ENCODE measurements at places on chromosomes 12 and 14.

DNA sequence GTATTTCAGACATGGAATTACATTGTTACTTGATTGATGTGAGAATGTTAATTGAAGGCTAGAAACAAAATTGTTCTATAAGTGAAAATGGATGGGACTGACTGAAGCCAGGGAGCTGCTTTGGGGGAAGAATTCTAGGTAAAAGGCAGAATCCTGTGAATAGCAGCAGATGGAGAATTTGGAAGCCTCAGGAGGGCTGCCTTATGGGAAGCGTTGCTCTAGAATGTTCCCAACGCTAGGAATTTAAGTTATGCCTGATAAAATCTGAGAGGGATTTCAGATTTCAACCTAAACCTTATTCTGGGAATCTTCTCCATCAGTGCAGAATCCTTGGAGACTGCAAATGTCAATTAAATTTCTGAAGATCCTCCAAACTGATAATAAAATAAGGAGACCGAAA is 858.2 kb upstream of the FLRT2 start:
- DNase-seq: no peak

DNA sequence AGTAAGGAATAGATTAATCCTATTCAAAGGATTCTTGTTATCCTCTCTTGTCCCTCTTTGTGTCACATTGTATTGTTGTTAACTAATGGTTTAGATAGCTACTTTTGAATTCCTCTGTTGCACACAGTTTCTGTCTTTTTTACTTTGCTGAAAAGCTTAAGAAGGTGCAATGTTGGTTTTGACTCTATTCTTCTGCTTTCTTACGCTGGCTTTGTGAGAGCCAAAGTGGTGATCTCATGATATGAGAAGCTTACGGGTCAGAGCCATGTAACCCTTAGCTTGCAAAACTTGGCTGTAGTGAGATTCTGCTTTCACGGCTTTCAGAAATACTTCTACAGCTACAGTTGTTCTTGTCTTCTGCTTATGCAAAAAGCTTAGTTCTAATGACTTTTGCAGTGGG is 239.7 kb downstream of the TRHDE start:
- DNase-seq: no peak

GRCh38 chr12:28108599-28108998 is 81.7 kb upstream of the CCDC91 start:
- no peak for DNase-seq

GRCh38 chr12:12992418-12993130 is 7.5 kb downstream of the HEBP1 start:
- DNase-seq: no peak

DNA sequence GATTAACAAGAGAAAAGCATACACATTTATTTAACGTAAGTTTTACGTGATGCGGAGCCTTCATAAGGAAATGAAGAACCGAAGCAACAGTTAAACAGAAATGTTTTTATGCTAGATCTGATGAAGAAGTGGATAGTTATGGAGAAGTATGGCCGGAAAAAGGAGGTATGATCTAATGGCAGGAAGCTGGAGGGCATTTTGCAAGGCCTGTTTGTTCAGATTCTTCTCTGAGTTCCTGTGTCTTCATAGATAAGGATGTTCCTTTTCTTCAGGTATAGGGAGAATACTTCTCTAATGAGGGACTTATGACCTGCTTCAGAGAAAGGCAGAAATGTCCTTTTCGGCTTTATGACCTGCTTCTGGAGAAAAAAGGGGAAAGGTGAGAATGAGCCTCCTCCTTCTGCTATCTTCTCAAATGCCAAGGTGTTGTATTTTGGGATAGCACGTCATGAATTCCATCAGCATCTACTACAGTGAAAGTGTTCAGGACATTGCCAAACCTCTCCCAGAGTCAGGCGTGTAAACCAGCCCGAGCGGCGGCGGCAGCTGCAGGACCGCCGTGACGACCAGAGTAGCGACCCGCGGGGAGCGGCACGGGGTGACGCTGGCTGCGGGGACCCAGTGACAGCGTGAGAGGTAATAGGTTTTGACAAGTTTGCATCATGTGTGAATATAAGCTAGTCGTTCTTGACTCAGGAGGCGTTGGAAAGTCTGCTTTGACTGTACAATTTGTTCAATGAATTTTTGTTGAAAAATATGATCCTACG is 33.7 kb upstream of the SGPP1 start:
- no peak for DNase-seq

DNA sequence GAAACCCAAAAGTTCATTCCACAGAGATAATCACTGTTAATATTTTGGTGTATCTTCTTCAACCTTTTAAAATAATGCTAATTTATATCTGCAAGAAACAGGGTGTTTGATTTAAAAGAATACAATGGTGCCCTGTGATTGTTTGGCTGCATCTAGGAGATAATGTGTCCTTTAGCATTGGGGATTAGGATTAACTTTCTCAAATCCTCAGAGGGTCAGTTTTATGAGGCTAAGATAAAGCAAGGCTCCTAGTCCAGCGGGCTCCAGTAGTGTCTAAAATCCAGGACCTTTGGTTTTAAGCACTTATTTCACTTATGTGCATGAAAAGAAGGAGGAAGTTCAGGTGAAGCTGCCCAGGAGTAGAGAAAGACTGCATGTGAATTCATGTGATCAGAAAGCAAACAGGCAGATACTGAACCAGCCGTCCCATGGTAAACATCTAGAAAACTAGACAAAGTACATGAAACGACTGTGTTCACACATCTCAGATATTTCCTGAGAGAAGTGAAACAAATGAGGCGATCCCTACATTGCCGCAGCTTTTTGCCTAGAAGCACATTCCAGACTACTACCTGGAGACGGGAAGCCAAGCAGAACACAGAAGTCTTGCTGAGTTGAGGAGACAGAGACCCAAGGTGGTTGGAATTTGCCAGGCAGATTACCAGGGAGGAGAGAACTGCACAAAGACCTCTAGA is 129.1 kb upstream of the MAX start:
- DNase-seq: no peak

DNA sequence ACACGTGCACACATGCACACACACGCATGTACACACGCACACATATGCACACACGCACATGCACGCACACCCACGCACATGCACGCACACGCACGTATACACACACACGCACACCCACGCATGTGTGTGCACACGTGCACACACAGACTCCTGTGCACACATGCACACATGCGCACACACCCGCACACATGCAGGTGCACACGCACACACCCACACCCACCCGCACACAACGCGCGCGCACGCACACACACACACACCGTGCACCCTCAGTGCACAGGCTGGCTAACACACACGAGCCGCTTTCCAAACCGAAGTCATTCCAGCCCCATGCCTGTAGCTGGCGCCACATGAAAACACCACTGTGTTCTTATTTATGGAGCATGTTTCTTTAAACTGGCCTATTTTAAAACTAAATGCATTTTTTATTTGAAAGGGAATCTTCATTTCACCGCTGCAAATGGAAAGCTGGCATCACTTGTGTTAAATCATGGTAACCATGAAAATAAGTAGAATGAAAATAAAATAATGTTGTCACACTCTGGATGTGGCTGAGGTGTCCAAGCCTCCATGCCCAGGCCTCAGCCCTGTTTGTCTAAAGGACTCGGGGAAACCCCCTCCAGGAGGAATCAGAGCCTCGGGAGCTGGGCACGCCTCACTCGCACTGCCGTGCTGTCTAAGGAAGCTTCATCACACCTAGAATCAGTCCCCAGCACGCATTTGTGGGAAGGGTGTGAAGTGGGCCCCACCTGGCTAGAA is 45.1 kb downstream of the GALNT9 start:
- DNase-seq: no peak

- DNase-seq: no peak
Measured at GRCh38 chr14:84749191-84749955, 780.6 kb upstream of the FLRT2 start.

DNA sequence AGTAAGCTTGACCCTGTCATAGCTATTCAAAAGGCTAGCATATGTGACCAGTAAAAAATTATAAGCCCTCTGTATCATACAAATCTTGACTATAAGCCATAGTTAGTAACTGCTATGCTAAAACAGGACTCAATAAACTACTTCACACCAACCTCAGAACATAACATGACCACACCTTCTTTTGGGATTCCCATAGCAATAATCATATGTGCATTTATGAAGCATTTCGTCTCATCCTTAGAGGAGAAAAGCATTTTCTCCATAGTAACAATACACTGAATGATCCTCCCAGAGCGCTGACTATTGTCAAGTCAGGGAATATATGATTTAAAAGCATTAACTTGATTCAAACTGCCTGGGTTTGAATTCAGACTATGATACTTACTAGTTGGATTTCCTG is 46.2 kb downstream of the GRIN2B start:
- no peak for DNase-seq

DNA sequence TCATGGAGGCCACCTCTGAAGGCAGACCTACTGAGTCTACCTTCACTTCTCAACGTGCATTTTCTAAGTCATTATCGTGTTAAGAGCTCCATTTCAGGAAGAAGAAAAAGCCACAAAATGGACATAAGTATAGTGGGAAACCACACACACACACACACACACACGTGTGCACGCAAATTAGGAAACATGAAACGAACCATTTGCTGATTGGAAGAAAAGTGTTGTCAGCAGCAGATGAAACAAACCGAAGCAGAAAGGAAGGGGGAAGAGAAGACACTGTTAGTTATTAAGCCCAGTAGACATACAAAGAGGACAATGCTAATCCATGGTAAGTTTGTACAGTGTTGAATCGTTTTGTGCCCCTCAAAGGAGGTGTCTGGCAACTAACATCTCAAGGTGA is 9.9 kb upstream of the VPS33A start:
- no peak for DNase-seq

- peak; percentile 97 for DNase-seq
Measured at GRCh38 chr14:104130974-104131651, 7.3 kb upstream of the KIF26A start.

- DNase-seq: peak; percentile 54
Measured at GRCh38 chr12:101823891-101824290, 6.9 kb downstream of the GNPTAB start.

DNA sequence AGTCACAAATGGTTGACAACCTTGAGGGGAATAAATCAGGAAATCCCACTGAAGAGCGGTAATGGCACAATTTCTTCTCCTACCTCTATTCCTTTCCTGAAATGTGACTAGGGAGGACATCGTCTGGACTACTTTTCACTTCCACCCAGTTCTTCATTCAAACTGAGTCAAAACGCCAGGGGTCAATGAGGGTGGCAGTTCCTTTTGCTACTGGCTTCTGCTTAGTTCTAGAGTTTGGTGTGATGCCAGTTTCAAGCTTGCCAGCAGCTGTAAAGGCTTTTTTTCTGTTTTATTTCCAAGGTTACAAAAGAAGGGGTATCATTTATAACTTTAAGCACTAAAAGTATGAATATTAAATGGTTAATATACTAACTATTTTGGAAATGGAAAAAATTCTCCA is 286.5 kb downstream of the SOX5 start:
- DNase-seq: no peak

DNA sequence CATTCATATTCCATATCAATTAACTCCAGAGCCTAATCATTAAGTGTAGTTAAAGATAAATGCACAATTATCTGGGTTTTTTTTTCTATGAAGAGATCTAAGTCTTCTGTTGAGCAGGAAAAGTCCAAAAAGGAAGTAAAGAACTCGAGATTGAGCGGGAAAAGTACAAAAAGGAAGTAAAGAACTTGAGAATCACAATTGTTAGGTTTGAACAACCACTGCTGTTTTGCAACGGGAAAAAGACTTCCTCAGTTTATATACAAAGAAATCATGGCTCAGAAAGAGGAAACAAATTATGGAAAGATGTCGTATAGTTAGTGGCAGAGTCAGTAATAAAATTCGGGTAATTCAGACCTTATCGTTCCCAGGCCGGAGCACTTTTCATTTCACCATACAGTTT is 63.3 kb downstream of the PPP1R12A start:
- DNase-seq: no peak

DNA sequence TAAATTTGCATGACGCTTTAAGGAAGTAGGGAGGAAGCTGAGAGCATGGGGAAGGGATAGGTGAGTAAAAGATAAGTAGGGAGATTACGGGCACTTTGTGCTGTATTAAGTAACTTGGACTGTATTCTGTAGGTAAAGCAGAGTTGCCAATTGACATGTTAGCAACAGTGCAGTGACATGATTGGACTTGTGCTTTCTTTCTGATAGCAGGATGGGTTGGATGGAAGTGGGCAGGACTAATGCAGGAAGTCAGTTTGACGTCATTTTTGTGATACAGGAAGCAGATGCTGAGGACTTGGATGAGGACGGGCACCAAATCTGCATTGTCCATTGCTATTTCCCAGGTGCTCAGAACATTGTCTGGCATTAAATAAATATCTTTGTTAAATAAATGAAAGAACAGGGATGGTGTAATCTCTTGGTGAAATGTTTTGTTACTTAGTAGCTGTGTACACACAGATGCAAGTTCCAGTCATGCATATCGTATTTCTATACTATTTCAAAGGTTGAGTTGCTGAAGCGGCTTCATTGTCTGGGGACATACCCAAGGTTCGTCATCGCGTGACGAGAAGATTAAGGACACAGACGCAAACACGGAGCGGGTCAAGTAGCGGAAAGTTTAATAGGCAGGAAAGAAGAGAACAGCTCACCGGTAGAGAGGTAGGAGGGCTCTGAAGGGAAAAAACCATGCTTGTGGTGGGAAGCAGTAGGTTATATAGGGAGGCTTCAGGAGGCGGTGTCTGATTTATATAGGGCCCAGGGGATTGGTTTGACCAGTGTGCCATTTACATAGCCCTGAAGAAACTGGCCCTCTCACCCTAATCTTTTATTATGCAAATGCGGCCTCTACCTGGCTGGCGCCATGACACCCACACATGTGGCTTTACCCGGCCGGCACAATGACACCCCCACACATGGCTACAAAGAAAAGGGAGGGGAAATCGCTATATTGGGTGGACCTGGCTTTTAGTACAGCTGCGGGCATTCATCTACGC is 30.7 kb downstream of the GUCY2C start:
- DNase-seq: no peak

- DNase-seq: no peak
Measured at GRCh38 chr14:84080944-84081343, 1449.0 kb upstream of the FLRT2 start.

DNA sequence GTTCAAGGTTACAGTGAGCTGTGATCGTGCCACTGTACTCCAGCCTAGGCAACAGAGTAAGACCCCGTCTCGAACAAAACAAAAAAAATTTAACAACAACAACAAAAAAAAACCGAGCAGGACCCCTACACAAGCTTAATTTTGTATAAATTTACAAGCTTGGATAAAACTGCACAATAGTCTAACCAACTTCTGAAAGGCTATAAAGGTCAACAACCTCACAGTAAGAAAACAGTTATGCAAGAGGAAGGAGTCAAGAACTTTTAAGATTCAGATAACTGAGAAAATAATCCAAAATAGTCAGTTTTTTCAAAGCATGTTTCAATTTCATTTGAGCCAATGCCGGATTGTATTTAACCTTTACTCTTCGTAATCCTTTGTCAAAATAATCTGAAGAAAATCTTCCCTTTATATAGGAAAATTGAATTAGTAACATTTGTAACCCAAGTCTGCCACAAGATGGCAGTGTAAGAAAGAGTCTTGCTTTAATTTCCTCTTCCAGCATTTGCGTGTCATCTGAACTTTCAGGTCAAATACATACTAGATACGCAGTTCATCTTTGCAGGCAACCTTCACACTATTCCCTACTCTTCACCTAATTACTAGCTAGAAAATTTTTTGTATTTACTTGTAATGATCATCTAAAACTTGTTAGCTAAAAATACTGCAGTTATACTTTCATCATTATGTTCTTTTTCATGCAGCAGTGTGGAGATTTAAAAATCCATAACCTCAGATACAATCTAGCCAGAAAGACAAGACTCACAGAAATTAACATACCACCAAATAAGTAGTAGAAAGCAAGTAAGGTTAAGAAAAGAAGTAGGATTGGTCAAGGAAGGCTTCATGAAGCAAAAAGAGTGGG is 5.8 kb downstream of the CCNB1IP1 start:
- DNase-seq: peak; percentile 75
